ENCODE measurements at places on chromosomes 13 and 19.

GRCh38 chr13:81781471-81781870 is 1440.5 kb upstream of the SPRY2 start:
- H3K4me3 ChIP-seq, result no peak overlapping the region
- DNase-seq, result no peak
- no peaks in the 10 kb centered on the region for H3K36me3 ChIP-seq
- no peak overlapping the region for H3K27ac ChIP-seq
- H3K4me1 ChIP-seq, result no peaks in the 10 kb centered on the region

DNA sequence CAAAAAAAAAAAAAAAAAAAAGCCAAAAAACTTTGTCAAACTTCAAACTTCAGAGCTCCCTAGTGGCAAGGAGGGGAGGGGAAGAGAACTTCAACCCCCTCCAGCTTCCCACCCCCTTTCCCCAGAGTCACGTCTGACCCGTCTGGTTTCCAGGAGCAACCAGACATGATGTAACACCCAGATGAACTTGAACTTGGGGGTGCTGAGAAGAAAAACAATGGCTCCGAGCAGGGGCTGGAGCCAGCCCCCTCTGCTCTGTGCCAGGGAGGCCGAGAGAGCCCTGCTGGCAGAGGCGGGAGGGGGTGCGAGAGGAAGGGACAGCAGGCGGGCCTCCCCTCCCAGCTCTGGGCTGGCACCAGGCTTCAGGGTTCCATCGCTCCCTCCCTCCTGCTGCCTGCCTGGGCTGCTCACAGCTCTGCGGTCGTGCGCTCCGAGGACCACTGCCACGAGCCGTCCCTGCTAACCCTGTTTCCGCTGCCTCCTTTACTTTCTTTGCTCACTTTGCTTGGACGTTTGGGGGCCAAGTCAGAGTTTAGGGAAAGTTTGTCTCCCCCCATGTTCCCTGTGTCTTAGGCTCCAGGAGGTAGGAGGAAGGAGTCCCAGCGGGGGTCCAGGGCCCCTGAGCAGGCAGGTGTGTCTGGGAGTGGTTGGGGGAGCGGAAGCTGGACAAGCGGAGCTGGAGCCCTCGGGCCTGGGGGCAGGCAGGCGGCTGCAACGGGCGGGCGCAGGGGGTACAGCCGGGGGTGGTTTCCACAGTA is 11.1 kb downstream of the LYL1 start:
- H3K4me1 ChIP-seq, result peaks cover 43% of the 10 kb centered on the region
- H3K4me3 ChIP-seq, result no peak overlapping the region
- no peaks in the 10 kb centered on the region for H3K27me3 ChIP-seq
- peak overlapping the region; percentile 61 for H3K27ac ChIP-seq
- H3K36me3 ChIP-seq, result peaks cover 7% of the 10 kb centered on the region

GRCh38 chr13:43390619-43391018 is 367.2 kb downstream of the DNAJC15 start:
- no peaks in the 10 kb centered on the region for H3K27me3 ChIP-seq
- H3K4me3 ChIP-seq, result no peak overlapping the region
- H3K4me1 ChIP-seq, result no peaks in the 10 kb centered on the region
- DNase-seq, result no peak

GRCh38 chr19:55406826-55407549 is 600 bp downstream of the UBE2S start:
- H3K36me3 ChIP-seq, result peaks cover 26% of the 10 kb centered on the region
- DNase-seq, result no peak
- peak overlapping the region; percentile 81 for H3K4me3 ChIP-seq
- H3K27me3 ChIP-seq, result no peaks in the 10 kb centered on the region
- H3K4me1 ChIP-seq, result peaks cover 26% of the 10 kb centered on the region
- H3K27ac ChIP-seq, result peak overlapping the region; percentile 98

GRCh38 chr13:84500016-84500415 is 617.7 kb upstream of the SLITRK1 start:
- H3K4me1 ChIP-seq, result no peaks in the 10 kb centered on the region
- no peaks in the 10 kb centered on the region for H3K27me3 ChIP-seq
- no peak overlapping the region for H3K4me3 ChIP-seq
- H3K27ac ChIP-seq, result no peak overlapping the region
- DNase-seq, result no peak
- H3K36me3 ChIP-seq, result no peaks in the 10 kb centered on the region

GRCh38 chr19:41541990-41542584 is 33.9 kb upstream of the CEACAM21 start:
- H3K27ac ChIP-seq, result no peak overlapping the region
- H3K27me3 ChIP-seq, result no peaks in the 10 kb centered on the region
- peaks cover 19% of the 10 kb centered on the region for H3K4me1 ChIP-seq
- no peak overlapping the region for H3K4me3 ChIP-seq

DNA sequence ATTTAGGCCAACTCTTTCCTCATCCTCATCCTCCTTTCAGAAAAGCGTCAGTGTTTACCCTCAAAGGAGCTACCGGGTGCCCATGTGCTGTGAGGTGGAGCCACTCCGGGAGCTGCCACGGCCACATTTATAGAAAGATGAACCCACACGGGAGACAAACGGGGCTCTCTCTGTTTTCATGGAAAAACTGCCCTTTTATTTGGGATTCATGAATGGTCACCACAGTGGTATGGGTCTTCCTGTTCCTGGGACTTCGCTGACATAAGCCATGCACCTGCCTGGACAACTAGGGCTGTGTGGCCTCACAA is 224.2 kb downstream of the ZIC5 start:
- H3K4me1 ChIP-seq, result no peaks in the 10 kb centered on the region
- no peak for DNase-seq
- no peaks in the 10 kb centered on the region for H3K36me3 ChIP-seq
- H3K27ac ChIP-seq, result no peak overlapping the region

DNA sequence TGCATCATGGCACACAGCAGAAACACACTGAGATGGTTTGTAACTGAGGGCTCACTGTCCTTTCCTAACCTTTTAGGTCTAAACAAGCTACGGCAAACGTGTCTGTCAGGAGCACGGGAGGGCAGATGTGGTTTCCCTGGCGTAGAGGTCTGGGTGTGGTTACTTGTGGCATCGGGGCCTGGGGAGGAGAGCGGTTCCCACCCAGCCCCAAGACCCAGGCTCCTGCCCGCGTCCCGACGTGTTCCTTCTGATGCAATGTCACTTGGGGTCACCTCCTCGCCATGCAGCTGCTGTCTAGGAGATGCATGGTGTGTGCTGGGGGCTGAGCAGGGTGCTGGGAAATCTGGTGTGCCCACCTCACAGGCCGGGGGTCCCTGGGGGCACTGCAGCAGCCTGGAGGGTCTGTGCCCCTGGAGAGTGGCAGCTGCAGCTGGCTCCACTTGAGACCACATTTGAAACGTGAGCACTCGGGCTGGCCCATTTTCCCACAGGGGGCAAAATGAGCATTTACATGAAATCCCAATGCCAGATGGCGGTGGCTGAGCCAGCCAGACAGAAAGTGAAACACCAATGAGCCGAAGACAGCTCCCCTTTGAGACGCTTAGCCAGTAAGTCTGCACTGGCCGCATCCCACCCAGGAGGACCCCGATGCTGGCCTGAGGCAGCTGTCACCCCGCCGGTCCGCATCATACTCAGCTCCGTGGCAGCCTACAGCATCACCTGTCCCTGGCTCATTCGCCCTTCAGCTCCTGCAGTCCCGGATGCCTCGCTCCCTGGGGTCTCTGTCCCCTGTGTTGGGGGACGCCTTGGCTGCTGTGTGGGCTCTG is 22.3 kb upstream of the MYDGF start:
- H3K27me3 ChIP-seq, result no peaks in the 10 kb centered on the region
- H3K27ac ChIP-seq, result no peak overlapping the region
- no peak for DNase-seq

DNA sequence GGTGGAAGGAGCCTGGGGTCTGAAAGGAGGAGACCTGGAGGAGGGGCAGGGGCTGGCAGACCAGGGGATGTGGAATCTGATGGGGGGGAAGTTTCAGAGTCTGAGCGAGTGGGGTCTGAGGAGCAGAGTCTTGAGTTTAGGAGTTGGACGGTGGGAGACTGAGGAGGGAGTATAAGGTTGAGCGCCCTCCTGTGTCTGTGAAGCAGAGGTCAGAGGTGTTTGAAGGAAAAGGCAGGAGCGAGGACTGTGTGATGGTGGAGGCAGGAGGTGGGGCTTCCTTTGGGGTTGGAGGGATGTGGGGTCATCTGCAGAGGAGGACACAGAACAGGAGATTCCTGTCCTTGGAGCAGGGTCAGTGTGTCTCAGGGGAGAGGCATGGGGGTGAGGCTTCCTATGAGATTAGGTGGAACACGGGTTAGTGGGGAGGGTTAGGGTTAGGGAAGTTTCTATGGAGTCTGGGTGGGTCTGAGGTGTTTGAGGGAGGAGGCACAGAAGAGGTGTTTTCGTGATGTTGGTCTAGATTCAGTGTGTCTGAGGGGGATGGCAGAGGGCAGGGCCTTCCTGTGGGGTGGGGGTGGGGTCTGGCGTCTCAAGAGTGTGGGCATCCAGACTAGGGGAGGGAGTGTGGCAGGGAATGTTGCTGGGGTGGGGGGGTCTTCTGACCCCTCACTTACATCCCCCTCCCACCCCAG is 8.3 kb downstream of the RYR1 start:
- no peaks in the 10 kb centered on the region for H3K27me3 ChIP-seq
- no peaks in the 10 kb centered on the region for H3K4me1 ChIP-seq
- H3K36me3 ChIP-seq, result no peaks in the 10 kb centered on the region
- H3K27ac ChIP-seq, result no peak overlapping the region

DNA sequence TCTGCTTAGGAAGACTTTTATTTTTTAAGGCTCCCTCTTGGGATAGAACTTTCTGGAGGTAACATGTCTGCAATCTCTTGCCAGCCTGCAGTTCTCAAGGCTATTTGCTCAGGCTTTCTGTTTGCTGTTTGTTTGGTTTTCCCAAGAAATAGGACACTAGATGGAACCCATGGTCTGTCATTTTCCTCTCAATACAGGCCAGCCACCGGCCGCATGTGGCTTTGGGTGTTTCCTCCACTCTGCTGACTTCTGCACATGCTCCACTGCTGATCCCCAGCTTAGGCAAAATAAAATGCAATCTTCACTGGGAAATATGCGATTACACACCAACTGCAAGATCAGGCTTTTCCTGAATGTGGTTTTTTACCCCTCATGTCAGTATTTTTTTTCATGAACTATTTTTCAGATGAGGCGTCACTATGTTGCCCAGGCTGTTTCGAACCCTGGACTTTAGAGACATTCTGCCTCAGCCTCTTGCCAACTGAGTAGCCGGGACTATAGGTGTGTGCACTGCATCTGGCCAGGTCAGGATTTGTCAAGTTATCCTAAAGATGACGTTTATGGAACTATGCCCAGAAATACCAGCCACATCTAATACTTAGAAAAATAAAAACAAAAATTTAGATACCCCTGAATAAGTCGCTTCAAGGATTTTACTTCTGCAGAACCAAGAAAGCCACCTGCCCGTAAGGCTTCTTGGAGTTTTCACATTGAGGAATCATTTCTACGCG is 94.3 kb upstream of the PABPC3 start:
- no peaks in the 10 kb centered on the region for H3K27me3 ChIP-seq
- H3K4me3 ChIP-seq, result no peak overlapping the region
- DNase-seq, result no peak
- no peak overlapping the region for H3K27ac ChIP-seq
- H3K36me3 ChIP-seq, result no peaks in the 10 kb centered on the region

- no peaks in the 10 kb centered on the region for H3K27me3 ChIP-seq
- no peak for DNase-seq
- no peak overlapping the region for H3K27ac ChIP-seq
- H3K4me1 ChIP-seq, result no peaks in the 10 kb centered on the region
- no peaks in the 10 kb centered on the region for H3K36me3 ChIP-seq
- H3K4me3 ChIP-seq, result no peak overlapping the region
Measured at GRCh38 chr19:43809762-43810696, 7.8 kb upstream of the LYPD5 start.

GRCh38 chr19:2636141-2636896 is 66.2 kb downstream of the GNG7 start:
- no peak overlapping the region for H3K4me3 ChIP-seq
- H3K36me3 ChIP-seq, result no peaks in the 10 kb centered on the region
- H3K27me3 ChIP-seq, result no peaks in the 10 kb centered on the region
- no peak for DNase-seq
- peaks cover 34% of the 10 kb centered on the region for H3K4me1 ChIP-seq
- peak overlapping the region; percentile 99 for H3K27ac ChIP-seq

- no peak overlapping the region for H3K4me3 ChIP-seq
- H3K36me3 ChIP-seq, result no peaks in the 10 kb centered on the region
- no peak for DNase-seq
- no peak overlapping the region for H3K27ac ChIP-seq
Measured at GRCh38 chr13:107124129-107124718, 556.3 kb upstream of the ARGLU1 start.

GRCh38 chr13:49357694-49358093 is 86.2 kb downstream of the CAB39L start:
- H3K27me3 ChIP-seq, result no peaks in the 10 kb centered on the region
- H3K27ac ChIP-seq, result no peak overlapping the region
- H3K36me3 ChIP-seq, result peaks cover 7% of the 10 kb centered on the region
- DNase-seq, result no peak
- no peaks in the 10 kb centered on the region for H3K4me1 ChIP-seq
- no peak overlapping the region for H3K4me3 ChIP-seq

GRCh38 chr13:91773591-91774227 is 375.3 kb downstream of the GPC5 start:
- H3K36me3 ChIP-seq, result no peaks in the 10 kb centered on the region
- no peaks in the 10 kb centered on the region for H3K27me3 ChIP-seq

DNA sequence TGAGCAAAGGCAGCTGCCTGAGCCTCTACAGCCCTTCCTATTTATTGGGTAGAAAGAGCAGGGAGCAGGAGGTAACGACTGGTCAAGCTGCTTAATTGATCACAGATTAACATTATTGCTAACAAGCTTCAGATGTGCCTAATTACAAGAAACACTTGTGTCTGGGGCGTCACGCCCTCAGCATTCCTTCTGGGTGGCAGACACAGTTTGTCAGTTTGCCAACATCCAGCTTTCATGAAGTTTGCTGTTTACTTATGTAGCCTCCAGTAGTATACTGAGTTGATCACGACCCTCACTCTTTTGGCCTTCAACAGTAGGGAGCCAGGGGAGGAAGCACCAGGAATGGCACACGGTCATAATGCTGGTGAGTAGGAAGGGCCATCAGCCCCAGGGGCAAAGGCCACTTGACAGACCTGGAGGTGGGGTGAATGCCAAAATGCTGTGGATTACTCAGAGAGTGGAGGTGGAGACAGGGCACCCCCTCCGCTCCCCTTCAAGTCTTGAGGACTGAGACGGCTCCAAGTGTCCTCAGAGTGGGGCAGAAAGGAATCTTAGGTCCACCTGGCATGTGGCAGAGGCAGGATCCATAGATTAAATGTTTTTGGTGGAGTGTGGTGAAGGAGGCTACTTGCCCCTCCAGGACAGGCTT is 34.9 kb upstream of the PSPC1 start:
- H3K27me3 ChIP-seq, result no peaks in the 10 kb centered on the region
- DNase-seq, result peak; percentile 26
- no peaks in the 10 kb centered on the region for H3K4me1 ChIP-seq
- peaks cover 23% of the 10 kb centered on the region for H3K36me3 ChIP-seq
- no peak overlapping the region for H3K27ac ChIP-seq

DNA sequence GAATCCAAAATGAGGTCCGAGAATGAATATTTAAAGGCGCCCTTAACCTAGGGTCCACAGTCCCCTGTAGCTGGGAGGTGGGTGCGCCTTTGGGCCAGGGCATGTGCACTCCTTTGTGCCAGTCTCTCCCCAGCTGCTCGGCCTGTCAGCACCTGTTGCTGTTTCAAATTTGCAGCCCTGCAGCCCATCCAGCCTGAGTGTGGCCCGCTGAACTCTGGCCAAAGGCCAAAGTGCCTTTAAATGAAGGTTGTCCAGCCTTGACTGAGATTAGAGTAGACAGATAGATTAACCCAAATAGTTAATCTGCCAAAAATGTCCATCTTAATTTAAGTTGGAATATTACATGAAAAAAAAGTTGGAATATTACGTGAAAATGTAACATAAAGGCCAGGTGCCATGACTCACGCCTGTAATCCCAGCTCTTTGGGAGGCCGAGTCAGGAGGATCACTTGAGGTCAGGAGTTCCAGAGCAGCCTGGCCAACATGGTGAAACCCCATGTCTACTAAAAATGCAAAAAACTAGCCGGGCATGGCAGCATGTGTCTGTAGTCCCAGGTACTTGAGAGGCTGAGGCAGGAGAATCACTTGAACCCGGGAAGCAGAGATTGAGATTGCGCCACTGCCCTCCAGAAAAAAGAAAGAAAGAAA is 25.3 kb downstream of the TPT1 start:
- H3K36me3 ChIP-seq, result no peaks in the 10 kb centered on the region
- H3K27ac ChIP-seq, result no peak overlapping the region
- DNase-seq, result no peak
